ENCODE measurements at places on chromosomes 11 and 22.

GRCh38 chr11:1847926-1848639 is 4.8 kb upstream of the LSP1 start:
- no peak for DNase-seq

DNA sequence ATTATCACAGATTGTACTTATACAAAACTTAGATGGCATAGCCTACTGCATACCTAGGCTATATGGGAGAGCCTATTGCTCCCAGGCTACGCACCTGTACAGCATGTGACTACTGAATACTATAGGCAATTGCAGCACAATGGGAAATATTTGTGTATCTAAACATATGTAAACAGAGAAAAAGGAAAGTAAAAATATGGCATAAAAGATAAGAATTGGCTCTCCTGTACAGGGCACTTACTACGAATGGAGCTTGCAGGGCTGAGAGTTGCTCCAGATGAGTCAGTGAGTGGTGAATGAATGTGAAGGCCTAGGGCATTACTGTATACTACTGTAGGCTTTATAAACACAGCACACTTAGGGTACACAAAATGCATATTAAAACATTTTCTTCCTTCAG is 13.2 kb downstream of the APOL6 start:
- DNase-seq = no peak

DNA sequence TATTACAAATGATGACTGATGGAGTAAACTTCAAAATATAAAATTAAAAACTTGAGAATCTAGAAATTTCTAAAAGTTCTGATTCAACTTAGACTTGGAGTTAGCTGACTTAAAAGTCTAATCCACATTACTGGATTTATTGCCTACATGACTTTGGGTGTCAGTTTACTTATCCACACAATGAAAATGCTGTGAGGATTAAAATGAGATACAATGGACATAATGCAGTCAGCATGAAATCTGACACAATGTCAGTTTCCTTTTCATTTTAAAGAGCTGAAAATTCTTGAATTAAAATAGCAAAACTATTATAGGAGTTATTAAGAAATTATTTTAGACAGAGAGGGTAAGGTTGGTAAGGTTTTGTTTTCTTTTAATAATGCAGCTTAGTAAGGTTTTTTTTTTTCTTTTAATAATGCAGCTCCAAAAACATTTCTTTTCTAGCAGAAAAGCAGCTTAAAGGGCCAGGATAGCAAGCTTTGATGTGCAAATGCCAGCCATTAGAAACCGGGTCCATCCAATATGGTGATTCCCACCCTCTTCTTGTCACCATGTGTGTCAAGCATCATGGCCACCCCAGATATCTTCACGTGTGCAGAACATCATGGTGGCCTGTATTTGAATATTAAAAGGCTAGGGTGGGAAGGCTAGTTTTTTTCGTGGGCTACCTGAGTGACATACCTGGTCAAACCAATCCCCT is 18.9 kb downstream of the APIP start:
- no peak for DNase-seq

- no peak for DNase-seq
These were observed 39.5 kb upstream of the SLC5A12 start for GRCh38 chr11:26761361-26761809.

DNA sequence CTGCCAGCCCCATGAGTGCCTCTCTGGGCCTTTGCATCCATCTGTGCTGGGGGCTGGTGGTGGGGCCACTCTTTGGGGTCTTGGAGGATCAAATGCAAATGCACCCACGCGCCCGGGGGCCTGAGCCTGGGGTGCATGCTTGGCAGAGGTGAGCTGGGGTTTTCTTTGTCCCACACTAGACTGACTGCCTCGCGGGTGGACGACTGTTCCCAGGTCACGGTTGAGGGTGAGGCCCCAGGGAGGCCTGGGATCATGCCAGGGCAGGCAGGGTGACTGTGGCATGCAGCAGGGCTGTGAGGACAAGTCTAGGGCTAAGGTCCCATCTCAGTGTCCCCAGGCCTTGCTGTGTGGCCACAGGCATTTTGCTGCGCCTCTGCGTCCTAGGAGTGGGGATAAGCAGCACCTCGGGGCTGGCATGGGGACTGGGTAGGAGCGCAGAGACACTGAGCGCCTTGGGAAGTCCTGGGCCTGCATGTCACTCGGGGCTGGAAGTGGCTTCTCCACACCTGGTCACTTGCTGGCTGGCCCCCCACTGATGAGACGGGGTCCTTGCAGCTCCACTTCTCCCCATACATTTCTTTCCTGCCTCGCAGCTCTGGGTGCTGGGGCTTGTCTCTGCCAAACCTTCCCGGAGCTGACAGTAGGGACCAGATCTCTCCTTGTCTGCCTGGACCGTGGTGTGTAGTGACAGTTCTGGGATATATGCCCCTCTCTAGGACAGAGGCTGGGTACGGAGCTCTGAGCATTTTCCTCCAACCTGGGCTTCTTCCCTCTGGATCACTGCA is 133.1 kb downstream of the CTTN start:
- no peak for DNase-seq

- DNase-seq = no peak
These were observed 133.5 kb downstream of the RBFOX2 start for GRCh38 chr22:35894937-35895708.

DNA sequence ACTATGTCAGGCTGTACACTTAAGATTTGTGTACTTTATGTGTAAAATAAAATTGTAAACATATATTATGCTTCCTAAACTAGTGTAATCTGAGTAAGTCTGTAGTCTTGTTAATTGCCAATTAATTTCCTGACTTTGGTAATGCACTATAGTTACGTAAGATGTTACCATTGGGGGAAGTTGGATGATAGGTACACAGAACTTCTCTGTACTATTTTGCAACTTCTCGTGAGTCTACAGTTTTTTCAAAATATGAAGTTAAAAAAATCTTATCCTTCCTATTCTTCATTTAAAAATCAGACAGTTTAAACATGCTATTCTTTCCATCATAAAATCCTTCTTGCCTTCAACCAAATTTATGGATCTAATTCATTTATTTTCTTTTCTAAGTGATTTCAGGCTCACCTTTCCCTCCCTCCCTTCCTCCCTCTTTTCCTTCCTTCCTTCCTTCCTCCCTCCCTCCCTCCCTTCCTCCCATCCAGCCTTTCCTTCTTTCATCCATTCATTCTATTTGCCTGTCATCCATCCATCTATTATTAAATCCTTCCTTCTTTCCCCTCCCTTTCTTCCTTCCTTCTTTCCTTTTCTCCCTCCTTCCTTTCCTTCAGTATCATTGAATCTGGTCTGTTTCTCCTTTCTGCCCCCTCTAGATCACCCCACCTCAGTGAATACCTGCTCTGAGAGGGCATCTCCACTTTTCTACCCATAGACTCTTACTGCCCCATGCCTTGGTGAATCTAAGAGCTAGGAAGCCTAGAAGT is 22.1 kb upstream of the ASCC2 start:
- no peak for DNase-seq

GRCh38 chr11:123211149-123211852 is 16.3 kb upstream of the CLMP start:
- no peak for DNase-seq

GRCh38 chr11:110428956-110429730 is 605 bp upstream of the FDX1 start:
- DNase-seq = no peak

Measured in stimulated activated CD4-positive, alpha-beta T cell treated with anti-CD3 and anti-CD28 coated beads, Interleukin-1b, Interleukin-23, amount 100 ng/mL, for 24 hours (primary cell).